ENCODE measurements at places on chromosomes 2 and 18. TPM values are rescaled to one million over a fixed set of nuclear protein-coding genes. Genes with fewer than 3 reads are reported as not detected.

CDK5R2 gene
- total RNA-seq: not detected

RNF144A gene
- 27.9 TPM for total RNA-seq

COL5A2 gene
- 8.2 TPM for total RNA-seq

UGT1A4 gene
- total RNA-seq: not detected

RBM43 gene
- total RNA-seq: 6.4 TPM

AFTPH gene
- 68.1 TPM for total RNA-seq

PAX8 gene
- total RNA-seq: 1.0 TPM

DNA sequence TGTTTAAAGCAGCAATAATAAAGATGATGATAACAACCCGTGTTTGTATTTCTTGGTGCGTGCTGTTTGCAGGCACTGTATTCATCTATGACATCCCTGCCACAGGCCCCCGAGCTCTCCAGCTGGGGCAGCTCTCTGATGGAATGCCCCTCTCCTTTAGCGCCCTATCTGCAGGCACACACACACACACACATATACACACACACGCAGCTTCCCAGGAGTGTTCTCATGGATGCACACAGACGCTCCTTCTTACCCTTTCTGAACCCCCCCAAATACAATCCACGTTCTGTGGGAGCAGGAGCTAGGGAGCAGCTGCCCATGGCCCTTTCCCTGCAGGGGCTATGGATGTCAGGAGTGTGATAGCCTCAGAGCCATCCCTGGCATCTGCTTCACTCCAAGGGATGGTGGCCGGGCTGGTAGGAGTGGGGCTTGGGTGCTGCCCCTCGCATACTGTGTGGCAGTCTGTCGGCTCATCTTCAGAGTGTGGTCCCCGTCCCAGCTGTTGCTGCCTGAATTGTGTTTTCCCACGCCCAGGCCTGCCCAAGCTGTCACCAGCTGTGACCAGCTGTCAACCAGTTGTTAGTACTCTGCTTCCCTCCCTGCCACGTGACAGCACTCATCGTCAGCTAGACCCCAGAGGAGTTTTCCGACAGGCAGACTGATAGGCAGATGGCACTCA, 50.8 kb upstream of the MYCN start:
- no peaks in the 10 kb centered on the region for H3K27me3 ChIP-seq
- H3K4me3 ChIP-seq: no peak overlapping the region
- peak overlapping the region; percentile 38 for H3K27ac ChIP-seq
- DNase-seq: no peak
- H3K4me1 ChIP-seq: peaks cover 3% of the 10 kb centered on the region
- no peaks in the 10 kb centered on the region for H3K36me3 ChIP-seq

DNA sequence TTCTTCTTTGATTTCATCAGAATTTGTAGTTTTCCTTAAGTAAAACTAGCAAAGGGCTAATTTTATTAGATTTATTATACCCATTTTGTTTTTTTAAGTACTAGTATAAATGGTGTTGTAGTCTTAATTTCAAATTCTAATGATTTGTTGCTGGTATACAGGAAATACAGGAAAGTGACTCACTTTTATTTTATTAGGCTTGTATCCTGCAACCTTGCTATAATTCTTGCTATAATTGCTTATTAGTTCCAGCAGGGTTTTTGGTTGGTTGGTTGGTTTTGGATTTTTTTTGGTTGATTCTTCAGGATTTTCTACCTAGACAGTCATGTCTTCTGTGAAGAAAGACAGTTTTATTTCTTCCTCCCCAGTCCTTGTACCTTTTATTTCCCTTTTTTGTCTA, 110.6 kb upstream of the IL1R2 start:
- H3K36me3 ChIP-seq: no peaks in the 10 kb centered on the region
- no peaks in the 10 kb centered on the region for H3K27me3 ChIP-seq
- no peak for DNase-seq
- no peak overlapping the region for H3K4me3 ChIP-seq
- no peak overlapping the region for H3K27ac ChIP-seq

- no peaks in the 10 kb centered on the region for H3K4me1 ChIP-seq
- H3K4me3 ChIP-seq: no peak overlapping the region
- H3K27ac ChIP-seq: no peak overlapping the region
- H3K27me3 ChIP-seq: no peaks in the 10 kb centered on the region
- no peaks in the 10 kb centered on the region for H3K36me3 ChIP-seq
These were observed 1036.5 kb upstream of the CNTNAP5 start for GRCh38 chr2:122988395-122989221.

DNA sequence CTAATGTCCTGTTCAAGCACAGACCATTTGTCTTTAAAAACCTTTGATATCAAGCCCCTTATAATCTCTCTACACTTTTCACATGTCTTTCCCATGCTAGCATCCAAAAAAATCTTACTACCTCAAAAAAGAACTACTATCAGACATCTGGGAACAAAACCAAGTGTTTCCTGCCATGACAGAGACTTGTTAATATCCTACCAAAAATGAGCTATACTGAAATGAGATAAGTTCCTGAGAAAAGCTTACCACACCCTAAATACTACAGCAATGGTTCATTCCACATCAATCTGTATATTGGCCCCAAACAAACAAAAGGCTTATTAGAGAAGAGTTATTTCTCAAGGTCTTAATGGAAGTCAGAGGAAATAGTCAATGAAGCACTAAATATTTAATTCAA, 230.1 kb downstream of the DYM start:
- no peak overlapping the region for H3K4me3 ChIP-seq
- no peaks in the 10 kb centered on the region for H3K36me3 ChIP-seq
- no peak overlapping the region for H3K27ac ChIP-seq
- no peaks in the 10 kb centered on the region for H3K27me3 ChIP-seq
- no peak for DNase-seq

GRCh38 chr18:75226286-75226955, 15.8 kb downstream of the TSHZ1 start:
- H3K4me1 ChIP-seq: no peaks in the 10 kb centered on the region
- H3K27me3 ChIP-seq: no peaks in the 10 kb centered on the region
- H3K27ac ChIP-seq: no peak overlapping the region
- no peaks in the 10 kb centered on the region for H3K36me3 ChIP-seq
- H3K4me3 ChIP-seq: no peak overlapping the region
- DNase-seq: no peak

GRCh38 chr2:69225933-69226332, 161.1 kb downstream of the GFPT1 start:
- H3K4me1 ChIP-seq: no peaks in the 10 kb centered on the region
- H3K27me3 ChIP-seq: peaks cover 2% of the 10 kb centered on the region
- no peaks in the 10 kb centered on the region for H3K36me3 ChIP-seq
- H3K27ac ChIP-seq: no peak overlapping the region
- no peak for DNase-seq

GRCh38 chr2:3294493-3294892, 83.1 kb downstream of the EIPR1 start:
- H3K27ac ChIP-seq: no peak overlapping the region
- no peak for DNase-seq
- no peaks in the 10 kb centered on the region for H3K27me3 ChIP-seq
- H3K4me3 ChIP-seq: no peak overlapping the region

DNA sequence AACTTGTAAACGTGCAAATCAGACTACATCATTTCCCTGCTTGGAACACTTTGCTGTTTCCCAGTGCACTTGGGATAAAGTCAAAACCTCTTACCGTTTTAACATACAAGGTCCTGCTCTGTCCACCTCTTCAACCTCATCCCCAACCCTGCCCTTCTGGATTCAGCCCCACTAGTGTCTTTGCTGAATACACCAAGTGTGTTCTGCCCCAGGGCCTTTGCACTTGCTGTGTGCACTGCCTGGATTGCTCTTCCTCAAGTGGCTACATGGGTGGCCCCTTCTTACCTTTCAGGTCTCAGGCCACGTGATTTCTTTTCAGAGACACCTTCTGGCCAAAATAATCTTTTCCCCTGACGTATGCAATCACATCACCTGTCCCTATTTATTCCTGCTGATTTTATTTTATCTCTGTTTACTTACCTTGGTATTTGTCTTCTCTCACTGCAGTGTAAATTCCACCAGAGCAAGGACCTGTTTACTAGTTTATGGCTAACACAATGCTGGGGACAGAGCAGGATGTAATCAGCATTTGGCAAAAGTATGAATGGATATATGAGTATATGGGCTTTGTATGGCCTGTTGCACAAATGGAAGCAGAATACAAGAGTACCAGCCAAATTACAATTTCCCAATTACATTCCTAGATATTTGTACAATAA, 63.9 kb downstream of the MAPK4 start:
- no peak overlapping the region for H3K27ac ChIP-seq
- H3K36me3 ChIP-seq: no peaks in the 10 kb centered on the region
- peaks cover 15% of the 10 kb centered on the region for H3K4me1 ChIP-seq
- DNase-seq: no peak
- no peaks in the 10 kb centered on the region for H3K27me3 ChIP-seq

DNA sequence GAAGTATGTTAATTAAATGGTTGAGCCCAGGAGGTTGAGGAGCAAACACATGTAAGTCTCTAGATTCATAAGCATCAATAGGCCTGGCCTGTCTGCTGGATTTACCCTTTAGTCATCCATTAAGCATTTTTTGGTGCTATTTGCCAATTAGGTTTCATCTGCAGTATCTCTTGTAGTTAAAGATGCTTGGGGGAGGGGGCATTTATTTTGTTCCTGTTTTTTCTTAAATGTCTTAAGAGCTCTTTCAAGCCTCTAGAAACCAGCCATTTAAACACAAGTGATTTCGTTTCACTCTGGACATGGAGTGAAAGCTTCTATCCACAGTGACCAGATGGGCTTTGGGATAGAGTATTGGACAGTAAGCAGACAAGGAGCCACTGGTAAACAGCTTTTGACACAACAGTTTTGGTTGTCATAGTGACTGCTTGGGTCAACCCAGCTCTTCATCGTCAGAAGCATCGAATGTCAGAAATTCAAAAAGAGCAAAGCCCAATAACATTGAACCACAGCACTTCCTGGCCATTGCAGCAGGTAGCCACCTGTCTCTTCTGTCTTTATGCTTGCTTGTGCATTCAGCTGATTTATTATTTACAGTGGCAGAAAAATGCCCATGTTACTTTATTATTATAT, 4.9 kb downstream of the QPCT start:
- no peak overlapping the region for H3K27ac ChIP-seq
- H3K4me1 ChIP-seq: no peaks in the 10 kb centered on the region
- no peak overlapping the region for H3K4me3 ChIP-seq
- no peaks in the 10 kb centered on the region for H3K36me3 ChIP-seq
- no peak for DNase-seq

GRCh38 chr2:28510184-28510583, 14.3 kb downstream of the PLB1 start:
- no peaks in the 10 kb centered on the region for H3K4me1 ChIP-seq
- H3K27ac ChIP-seq: no peak overlapping the region
- H3K36me3 ChIP-seq: no peaks in the 10 kb centered on the region
- peak; percentile 68 for DNase-seq
- H3K4me3 ChIP-seq: no peak overlapping the region

- no peaks in the 10 kb centered on the region for H3K4me1 ChIP-seq
- no peak for DNase-seq
- no peak overlapping the region for H3K27ac ChIP-seq
- H3K4me3 ChIP-seq: no peak overlapping the region
- H3K27me3 ChIP-seq: no peaks in the 10 kb centered on the region
These were observed 103.0 kb upstream of the STK39 start for GRCh38 chr2:168350380-168350779.

- H3K4me3 ChIP-seq: peak overlapping the region; percentile 21
- peak overlapping the region; percentile 79 for H3K27ac ChIP-seq
- no peaks in the 10 kb centered on the region for H3K36me3 ChIP-seq
- no peaks in the 10 kb centered on the region for H3K27me3 ChIP-seq
- H3K4me1 ChIP-seq: peaks cover 9% of the 10 kb centered on the region
- DNase-seq: peak; percentile 82
These were observed 96.0 kb downstream of the INHBB start for GRCh38 chr2:120441744-120442471.

DNA sequence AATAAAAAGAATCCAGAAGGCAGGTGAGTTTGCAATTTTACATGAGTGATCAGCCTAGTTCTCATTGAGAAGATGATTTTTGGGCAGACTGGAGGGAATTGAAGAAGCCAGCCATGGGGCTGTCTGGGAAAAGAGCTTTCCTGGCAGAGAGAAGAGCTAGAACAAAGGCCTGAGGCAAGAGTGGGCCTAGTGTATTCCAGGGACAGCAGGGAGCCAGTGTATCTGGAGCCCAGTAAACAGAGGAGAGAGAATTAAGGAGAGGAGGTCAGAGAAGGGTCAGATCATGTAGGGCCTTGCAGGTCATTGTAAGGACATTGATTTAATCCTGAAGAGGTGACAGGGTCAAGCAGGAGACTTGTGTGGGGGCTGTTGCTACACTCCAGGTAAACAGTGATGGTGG, 195.8 kb downstream of the SATB2 start:
- no peaks in the 10 kb centered on the region for H3K27me3 ChIP-seq
- DNase-seq: no peak
- no peaks in the 10 kb centered on the region for H3K4me1 ChIP-seq
- no peaks in the 10 kb centered on the region for H3K36me3 ChIP-seq
- no peak overlapping the region for H3K27ac ChIP-seq

- no peak overlapping the region for H3K4me3 ChIP-seq
- no peak for DNase-seq
- H3K4me1 ChIP-seq: no peaks in the 10 kb centered on the region
- no peaks in the 10 kb centered on the region for H3K27me3 ChIP-seq
- no peak overlapping the region for H3K27ac ChIP-seq
These were observed 112.2 kb upstream of the FZD5 start for GRCh38 chr2:207881902-207882301.

DNA sequence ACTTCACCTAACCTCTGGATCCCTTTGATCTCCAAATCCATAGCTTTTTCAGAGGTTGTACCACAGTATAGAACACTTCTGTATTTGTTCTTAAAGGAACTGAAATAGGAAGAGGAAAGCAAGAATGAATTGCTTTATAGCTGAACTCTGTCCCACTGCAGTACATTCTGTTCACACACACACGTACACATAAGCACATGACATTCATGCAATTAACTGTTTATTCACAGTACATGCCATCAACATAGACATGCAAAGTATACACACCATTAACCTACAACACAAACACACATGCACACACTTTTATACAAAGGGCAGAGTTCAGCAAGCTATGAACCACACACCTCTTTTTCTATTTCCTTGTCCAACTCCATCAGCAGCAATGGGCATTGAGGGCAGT, 43.2 kb downstream of the MRPL33 start:
- no peaks in the 10 kb centered on the region for H3K4me1 ChIP-seq
- no peak overlapping the region for H3K27ac ChIP-seq
- no peaks in the 10 kb centered on the region for H3K27me3 ChIP-seq
- no peaks in the 10 kb centered on the region for H3K36me3 ChIP-seq
- H3K4me3 ChIP-seq: no peak overlapping the region

DNA sequence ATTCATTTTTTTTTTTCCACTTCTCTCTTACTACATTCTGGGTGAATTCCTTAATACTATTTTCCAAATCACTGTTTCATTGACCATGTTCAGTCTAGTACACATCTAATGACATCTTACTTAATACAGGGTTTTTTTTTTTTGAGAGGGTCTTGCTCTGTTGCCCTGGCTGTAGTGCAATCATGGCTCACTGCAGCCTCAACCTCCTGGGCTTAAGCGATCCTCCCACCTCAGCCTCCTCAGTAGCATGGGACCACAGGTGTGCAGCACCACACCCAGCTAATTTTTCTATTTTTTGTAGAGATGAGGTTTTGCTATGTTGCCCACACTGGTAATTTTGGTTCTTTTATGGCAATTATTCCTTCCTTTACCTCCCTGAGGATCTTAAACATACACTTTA, 29.4 kb downstream of the FBXO11 start:
- no peaks in the 10 kb centered on the region for H3K4me1 ChIP-seq
- no peak overlapping the region for H3K27ac ChIP-seq
- no peak overlapping the region for H3K4me3 ChIP-seq
- no peak for DNase-seq
- no peaks in the 10 kb centered on the region for H3K36me3 ChIP-seq
